ENCODE measurements at places on chromosomes 7 and 10.

DNA sequence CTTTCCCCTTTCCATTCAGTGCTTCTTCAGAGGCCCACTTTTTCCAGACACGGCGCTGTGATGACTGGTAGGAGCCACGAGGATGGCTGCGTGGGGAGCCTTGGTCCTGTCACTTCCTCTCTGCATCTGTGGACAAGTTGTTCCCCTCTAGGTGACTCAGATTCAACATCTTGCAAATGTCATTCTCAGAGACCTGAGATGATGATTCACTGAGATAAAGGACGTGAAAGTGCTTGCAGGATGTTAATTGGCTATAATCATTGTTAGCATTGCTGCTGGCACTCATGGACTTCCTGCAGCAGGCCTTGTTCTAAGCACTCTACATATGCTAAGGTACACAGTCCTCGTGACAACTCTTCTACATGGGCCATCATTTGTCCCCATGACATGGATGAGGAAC lies 489.8 kb upstream of the ZMIZ1 start:
- DNase-seq = no peak

- no peak for DNase-seq
Observed at GRCh38 chr10:67802767-67803538, 35.0 kb downstream of the DNAJC12 start.

GRCh38 chr7:151902311-151902710 lies 25.4 kb upstream of the PRKAG2 start:
- no peak for DNase-seq

- DNase-seq = no peak
Observed at GRCh38 chr7:104914421-104914820, 99.6 kb upstream of the KMT2E start.

- no peak for DNase-seq
Observed at GRCh38 chr10:3057946-3058345, 9.4 kb upstream of the PFKP start.

- DNase-seq = no peak
Observed at GRCh38 chr7:137142376-137142775, 201.2 kb downstream of the PTN start.
